Fibroblast of skin of left biceps (primary cell): ENCODE measurements at places on chromosomes 7 and 10.

DNA sequence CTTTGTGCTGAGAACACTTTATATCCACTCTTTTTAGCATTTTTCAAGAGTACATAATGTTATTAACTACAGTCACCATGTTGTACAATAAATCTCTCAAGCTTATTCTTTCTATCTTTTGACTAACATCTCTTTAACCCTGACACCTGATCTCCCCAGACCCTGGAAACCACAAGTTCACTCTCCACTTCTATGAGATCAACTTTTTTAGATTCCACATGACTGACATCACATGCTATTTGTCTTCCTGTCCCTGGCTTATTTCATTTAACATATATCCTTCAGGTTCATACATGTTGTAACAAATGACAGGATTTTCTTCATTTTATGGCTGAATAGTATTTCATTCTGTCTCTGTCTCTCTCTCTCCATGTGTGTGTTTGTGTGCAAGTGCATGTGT is 15.5 kb downstream of the SLC13A1 start:
- DNase-seq = no peak

- no peak for DNase-seq
These were observed 11.0 kb downstream of the TMEM184A start for GRCh38 chr7:1544896-1545416.

- DNase-seq = no peak
These were observed 15.6 kb upstream of the PBLD start for GRCh38 chr10:68348265-68348741.

GRCh38 chr7:27241189-27242056 is 1.2 kb upstream of the EVX1 start:
- DNase-seq = no peak

DNA sequence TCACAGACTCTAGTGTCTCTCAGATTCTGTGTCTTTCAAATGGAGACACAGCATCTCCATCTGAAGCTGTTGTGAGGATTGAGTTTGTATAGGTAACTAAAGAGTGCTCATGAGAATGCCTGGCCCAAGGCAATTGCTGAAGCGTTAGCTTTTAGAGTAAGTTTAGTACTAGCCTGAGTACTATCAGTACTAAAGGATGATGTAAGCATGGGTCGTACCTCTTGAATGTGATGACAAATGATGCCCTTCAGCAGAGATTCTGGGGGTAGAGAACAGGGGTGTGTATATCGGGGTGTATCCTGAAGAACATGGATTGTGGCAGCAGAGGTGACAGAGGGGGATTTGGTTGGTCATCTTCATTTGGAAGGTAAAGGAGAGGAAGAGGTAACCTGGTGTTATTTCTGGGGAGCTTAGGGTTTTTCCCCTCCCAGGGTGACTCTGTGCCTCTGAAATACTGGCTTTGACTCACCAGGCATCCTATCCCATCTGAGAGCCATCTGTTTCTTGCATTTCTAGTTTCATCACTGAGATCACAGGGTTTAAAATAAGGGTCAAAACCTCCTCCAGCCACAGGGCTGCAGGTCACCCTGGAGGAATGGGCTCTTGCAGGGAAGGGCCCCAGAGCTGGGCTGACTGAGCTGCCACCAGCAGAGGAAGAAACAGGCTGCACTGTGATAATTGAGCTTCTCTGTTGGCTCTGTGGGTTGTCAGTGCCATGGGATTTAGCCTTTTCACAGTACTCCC is 756.0 kb downstream of the KCNMA1 start:
- DNase-seq = no peak

DNA sequence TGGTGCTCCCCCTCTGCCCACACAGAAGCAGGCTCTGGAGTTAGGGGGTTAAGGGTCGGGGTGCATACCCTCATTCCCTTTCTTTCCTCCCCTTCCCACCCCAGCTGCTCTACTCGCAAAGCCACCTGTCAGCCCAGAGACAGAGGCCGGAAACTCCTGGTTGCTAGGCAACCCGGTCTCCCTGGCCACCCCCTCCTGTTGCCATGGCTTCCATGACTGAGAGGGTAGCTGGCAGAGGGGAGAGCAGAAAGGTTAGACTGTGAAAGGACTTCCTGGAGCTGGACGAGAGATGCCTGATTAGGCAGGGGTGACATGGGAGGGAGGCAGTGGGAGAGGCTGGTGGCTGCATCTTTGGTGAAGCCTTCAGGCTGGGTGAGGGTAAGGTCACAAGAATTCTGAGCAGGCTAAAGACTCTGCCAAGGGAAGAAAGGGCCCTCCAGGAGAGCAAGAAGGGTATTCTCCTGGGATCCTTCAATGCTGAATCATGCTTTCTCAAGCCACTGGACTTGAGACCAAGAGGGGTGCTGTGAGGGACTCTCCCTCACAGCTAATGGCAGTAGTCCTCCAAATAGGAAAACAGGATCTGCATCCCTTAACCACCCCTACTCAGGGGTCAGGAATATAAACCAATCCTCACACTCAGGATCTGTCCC is 5.4 kb downstream of the PSD start:
- DNase-seq = no peak

GRCh38 chr7:139647085-139647484 is 123.6 kb downstream of the CLEC2L start:
- DNase-seq = no peak

GRCh38 chr10:61974601-61975390 is 73.3 kb downstream of the ARID5B start:
- no peak for DNase-seq

DNA sequence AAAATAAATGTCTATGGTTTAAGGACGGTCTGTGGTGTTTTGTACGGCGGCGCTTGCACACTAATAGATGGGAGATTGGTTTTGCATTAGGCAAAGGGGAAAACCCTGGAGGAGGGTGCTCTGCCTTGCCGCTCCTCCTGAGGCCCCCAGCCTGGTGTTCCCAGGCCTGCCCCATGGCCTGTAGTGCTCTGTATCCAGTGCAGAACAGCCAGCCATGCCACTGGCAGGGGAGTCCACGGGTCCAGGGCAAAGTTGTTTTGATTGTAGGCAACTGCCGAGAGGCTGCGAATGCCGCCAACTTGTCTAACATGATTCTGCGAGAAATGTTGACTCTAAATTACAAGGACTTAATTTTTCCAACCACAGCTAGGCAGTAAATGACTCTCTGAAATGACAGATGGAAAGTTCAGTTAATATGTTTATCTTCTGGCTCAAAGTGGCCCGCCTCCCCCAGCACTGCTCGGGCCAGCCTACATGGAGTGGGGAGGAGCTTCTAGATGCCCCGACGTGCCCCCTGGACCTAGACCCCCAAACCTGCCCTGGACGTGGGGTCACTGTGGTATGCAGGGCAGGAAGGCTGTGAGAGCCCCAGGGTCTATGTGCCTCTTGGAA is 104.6 kb upstream of the GDF10 start:
- DNase-seq = no peak

GRCh38 chr10:77390481-77390891 is 247.1 kb downstream of the KCNMA1 start:
- DNase-seq = no peak

GRCh38 chr7:150986099-150986512 is 4.7 kb upstream of the NOS3 start:
- no peak for DNase-seq

DNA sequence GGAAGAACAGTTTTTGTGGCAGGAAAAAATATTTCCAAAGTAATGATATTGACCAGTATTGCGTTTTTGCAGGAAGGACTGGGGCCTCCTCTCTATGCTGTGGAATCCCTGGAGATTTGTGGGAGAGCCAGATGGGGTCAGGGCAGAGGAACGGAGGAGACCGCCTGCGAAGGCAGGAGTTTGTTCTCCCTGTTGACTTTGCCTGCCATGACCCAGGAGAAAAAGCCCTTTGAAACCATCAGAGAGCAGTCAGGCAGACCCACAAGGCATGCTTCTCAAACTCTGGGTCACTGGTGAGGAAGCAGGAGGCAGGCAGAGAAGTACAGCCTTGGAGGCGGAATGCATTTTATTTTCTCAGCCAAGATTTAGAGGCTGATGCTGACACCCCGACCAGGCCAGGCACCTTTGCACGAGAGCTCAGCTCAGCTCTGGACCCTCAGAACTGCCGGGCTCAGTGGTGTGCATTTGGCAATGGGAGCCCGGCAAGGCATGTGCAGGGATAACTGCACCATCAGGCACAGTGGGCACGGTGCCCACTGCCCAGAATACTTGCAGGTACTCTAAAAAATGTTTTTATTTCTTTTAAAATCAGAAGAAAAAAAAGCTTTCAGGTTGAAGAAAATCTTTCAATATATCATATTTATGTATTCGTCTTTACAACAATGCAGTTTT is 410.4 kb downstream of the RPS24 start:
- no peak for DNase-seq
